ENCODE measurements at places on chromosomes 4 and X.

DNA sequence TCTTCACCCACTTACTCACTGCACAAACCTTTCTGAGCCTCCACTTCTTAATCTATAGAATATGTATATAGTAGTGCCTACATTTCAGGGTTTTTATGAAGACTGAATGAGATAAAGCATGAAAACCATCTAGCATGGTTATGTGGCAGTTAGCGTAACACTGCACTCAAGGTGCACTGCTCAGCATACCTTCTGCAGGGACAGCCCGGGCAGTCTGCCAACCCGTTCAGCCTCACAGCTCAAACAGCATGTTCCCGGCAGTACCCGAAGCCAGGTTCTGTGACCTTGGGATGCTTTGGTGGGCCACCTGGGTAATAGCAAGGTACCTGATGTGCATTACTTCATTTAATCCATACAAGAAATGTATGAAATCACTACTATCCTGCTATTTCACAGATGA is 81.4 kb downstream of the DOCK11 start:
- no peak for DNase-seq

DNA sequence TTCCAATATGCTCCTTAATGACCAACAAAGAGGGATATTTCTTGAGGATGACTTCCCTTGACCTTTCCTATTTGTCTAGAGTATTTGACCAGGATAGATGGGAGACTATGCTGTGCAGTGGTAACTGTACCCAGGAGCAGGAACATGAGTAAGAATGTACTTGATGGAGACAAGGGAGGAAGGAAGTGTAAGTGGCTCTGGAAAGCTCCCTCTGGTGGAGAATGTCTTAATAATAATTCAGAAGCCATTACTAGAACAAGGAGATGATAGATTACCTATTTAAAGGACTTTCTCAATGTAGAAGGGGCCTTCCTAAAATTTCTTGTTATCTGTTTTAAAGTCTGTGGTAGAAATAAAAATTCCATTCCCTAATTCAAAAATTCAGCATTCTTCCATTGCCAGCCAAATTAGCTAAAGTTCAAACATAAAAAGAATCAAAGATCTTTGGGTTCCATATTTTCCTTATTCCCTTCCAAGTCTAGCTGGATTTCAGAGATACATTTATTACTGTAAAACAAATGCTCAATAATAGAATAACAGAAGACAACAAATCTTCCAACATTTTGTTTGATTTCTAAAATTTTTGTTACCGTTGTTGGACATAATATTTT is 83.8 kb downstream of the GRID2 start:
- peak; percentile 45 for DNase-seq

DNA sequence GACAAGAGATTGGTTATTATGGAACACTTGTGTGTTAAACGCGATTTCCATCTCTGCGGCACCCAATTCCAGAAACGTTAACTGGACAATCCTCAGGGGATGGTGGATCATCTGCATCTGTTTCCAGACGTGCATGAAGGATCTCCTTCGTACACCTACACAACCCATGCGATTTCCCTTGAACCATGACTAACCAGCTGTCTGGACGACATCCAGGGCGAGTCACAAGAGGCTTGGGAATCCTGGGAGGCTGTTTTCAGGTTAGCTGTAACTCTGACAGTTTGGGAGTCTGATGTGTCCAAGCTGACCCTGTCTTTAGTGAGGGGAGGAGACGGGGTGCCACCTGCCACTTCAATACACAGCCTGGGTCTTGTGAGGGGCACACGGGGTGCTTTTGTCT is 84.5 kb downstream of the GATB start:
- DNase-seq = peak; percentile 89

DNA sequence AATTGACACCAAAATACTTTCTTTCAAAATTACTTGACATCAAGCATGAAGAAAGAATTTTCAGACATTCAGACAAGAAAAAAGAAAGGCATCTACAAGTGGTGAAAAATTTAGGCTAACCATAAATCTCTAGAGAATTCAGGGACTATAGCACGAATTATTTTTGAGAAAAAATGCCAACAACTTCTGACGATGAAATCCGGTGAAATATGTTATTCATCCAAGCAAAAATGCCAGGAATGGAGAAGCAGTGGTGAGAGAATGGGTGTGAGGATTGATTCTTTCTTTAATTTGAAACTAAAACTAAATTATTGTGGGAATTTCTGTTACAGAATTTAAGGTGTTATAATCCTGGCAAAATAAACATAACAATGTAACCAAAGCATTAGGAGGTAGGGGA is 69.4 kb upstream of the SORBS2 start:
- no peak for DNase-seq

DNA sequence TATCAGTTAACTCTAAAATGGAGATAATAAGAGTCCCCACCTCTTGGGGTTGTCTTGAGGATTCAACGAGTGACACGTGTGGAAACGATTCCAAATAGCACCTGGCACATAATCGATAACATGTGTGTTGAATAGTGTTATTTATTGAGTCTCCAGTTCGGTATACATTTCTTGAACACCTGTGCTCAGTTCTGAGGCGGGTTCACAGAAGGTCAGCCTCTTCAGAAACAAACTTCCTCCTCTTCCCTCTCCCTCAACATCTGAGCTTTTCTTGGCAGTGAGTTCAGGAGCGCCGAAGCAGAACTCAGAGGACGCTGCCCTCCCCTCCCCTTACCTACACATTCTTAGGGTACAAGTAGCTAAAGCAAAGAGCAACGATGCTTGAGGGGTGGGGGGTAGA is 934 bp downstream of the PDHA1 start:
- no peak for DNase-seq

DNA sequence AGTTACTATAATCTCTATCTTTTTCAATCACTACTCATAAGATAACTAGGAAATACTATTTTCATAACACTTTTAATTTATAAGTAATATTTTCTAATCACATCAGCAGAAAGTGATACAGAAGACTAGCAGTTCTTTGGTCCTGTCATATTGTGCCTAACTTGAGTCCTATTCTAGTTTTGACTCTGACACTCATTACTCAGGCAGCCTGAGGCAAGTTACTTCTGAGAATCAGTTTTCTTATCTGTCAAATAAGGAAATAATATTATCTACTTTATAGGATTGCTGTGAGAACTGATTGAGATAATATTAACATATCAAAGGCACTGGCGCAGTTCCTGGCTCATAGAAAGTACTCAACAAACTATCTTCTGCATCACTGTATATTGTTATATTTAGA is 17.8 kb downstream of the PITX2 start:
- no peak for DNase-seq

GRCh38 chrX:149205937-149206336 is 299.2 kb downstream of the IDS start:
- DNase-seq = no peak

DNA sequence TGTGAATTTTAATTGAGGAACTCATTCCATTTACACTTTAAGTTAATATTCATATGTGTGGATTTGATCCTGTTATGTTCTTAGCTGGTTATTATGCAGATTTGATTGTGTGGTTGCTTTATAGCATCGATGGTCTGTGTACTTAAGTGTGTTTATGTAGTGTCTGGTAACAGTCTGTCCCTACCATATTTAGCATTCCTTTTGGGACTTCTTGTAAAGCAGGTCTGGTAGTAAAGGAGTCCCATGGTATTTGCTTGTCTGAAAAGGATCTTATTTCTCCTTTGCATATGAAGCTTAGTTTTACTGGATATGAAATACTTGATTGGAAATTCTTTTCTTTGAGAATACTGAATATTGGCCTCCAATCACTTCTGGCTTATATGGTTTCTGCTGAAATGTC is 76.6 kb downstream of the KLF8 start:
- no peak for DNase-seq

GRCh38 chr4:55398461-55398860 is 2.7 kb downstream of the TMEM165 start:
- DNase-seq = no peak

DNA sequence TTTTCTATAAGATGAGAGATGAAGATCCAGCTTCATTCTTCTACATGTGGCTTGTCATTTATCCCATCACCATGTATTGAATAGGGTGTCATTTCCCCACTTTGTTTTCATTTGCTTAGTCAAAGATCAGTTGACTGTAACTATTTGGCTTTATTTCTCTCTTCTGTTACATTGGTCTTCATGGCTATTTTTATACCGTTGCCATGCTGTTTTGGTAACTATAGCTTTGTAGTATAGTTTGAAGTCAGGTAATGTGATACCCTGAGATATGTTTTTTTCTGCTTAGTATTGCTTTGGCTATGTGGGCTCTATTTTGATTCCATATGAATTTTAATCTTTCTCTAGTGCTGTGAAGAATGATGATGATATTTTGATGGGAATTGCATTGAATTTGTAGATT is 514.3 kb downstream of the GBA3 start:
- no peak for DNase-seq

DNA sequence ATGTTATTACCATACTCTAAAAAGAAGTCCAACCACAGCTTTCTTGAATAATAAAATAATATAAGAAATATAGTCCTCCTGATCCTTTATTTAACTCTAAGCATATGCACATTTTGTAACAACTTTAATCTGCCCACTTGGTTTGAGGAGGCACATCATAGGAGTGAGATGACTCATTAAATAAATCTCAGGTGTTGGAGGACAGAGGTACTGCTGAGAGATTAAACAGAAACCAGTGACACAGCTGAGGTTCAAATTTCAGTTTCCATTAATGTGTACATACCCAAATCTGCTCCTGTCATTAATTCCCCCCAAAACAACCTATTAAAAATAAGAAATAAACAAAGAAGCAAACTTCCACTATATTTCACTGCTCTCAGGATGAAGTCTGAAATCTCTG is 211.0 kb downstream of the KCTD8 start:
- no peak for DNase-seq

Data from kidney capillary endothelial cell (primary cell).